Stimulated activated CD4-positive, alpha-beta T cell treated with anti-CD3 and anti-CD28 coated beads, TNF-alpha, amount 100 ng/mL, for 24 hours (primary cell): ENCODE measurements at places on chromosomes 4 and X.

DNA sequence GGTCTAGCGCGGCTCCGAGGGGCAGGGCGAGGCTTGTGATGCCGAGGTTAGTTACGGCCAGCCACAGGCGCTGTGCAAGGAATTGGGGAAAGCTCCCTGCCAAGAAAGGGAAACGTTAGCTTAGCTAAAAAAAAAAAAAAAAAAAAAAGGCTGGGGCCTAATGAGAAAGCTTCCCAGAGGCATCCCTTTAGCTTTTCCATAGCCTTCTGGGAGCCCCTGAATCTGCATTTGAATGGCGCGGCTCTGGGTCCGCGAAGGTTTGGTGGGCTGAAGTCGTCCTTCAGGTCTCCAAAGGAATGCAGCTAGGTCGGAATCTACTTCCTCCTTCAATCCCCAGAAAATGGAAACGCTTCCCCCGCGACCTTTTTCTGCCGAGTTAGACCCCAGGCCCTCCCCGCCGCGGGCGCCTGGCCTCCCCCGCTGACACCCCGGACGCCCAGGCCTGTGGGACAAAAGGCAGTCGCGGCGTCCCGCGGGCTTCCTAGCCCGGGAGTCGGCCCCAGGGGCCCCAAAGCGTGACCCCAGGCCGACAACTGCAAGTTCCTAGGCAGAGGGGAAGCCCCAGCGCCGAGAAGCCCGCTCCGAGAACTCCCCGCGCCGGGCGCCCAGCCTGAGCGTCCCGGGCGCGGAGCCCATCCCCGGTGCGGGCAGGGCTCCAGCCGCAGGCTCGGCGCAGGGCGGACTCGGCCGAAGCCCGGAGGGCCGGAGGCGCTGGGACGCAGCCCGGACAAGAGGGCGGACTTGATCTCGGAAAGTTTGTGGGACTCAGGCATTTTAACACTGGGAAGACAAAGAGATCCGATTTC is 605 bp upstream of the FAT1 start:
- DNase-seq = no peak

DNA sequence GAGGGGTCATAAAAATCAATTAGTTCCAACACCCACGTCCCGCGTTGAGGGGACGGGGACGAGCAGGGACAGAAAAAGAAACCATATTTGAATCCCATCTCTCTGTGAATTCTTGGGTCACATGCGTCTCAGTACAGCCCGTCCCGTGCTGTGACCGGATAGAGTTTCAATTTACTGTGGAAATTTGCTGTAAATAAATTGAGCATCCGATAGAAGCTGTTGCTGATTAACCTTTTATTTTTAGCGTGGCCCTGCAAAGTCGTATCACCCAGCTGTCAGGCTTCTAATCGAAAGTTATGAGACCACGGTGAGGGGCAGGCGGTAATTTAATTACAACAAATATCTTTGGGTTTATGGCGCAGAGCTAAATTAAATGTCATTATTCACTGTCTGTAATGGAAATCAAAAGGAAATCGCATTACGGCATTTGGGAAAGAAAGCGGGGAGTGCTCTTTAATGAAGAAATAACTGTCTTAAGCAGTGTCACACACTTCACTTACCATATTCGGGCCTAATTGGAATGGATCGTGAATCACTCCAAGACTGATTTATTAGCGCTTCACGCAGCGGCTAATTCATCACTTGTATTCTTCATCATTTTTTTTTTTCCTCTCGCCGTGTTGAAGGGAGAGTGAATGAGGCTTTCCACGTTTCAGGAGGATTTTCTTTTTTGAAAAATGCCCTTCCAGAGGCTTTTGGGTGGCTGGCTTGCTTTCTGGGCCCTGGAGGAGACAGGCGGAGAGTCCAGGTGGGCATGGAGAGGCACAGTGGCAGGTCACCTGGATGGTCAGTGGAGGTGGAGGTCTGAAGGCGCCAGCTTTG is 7.3 kb downstream of the SHOX start:
- no peak for DNase-seq

GRCh38 chr4:169925678-169926077 is 100.5 kb downstream of the MFAP3L start:
- no peak for DNase-seq

DNA sequence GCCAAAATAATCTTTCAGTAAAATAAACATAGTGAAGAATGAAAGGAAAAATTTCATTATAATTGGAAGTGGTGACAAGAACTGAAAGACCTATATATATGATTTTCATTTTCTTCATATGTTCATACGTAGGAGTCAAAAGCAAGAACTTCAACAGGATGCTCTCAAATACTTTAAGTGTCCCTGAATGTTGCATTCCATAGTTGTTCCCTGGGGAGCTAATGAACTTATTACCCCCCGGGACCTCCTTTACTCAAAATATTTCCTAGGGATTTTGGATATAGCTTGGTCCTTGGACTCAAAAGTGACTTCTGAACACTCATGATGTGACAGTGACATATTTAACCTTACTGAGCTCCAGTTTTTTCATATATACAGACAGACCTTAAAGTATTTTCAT is 44.9 kb upstream of the NDST4 start:
- DNase-seq = no peak

DNA sequence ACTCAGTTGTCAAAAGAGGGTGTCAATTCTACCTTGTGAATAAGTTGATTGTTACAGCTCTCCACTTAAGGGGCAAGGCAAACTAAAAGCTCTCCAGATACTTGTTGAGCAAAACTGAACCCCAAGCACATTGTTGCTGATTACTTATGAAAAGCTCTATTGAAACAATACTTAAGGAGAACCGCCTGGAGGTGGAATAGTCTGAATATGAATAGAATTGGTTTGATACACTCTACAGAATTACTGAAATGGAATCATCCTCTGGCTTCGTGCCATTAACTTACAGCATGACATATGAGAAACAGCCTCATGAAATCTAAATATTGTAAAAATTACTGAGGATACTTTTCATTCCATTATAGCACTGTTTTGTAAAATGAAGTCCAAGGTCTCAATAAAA is 127.0 kb upstream of the SH3RF1 start:
- DNase-seq = no peak

DNA sequence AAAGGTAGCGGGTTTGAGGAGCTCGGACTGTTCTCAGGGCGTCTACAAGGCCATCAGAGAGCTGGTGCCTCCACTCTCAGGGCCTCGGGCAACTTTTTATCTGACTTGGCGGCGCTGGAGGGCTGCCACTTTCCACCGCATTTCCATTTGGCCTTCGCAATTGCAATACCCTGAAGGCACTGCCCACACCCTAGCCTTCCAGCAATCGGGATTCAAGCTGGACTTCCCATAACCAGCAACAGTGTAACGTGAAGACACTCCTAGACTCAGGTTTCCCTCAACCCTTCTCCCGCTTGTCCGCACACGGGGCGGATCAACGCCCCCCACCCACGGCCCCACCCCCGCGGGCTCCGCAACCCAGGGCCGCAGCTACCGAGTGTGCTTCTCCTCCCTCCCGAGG is 50.2 kb upstream of the BCOR start:
- DNase-seq = no peak

DNA sequence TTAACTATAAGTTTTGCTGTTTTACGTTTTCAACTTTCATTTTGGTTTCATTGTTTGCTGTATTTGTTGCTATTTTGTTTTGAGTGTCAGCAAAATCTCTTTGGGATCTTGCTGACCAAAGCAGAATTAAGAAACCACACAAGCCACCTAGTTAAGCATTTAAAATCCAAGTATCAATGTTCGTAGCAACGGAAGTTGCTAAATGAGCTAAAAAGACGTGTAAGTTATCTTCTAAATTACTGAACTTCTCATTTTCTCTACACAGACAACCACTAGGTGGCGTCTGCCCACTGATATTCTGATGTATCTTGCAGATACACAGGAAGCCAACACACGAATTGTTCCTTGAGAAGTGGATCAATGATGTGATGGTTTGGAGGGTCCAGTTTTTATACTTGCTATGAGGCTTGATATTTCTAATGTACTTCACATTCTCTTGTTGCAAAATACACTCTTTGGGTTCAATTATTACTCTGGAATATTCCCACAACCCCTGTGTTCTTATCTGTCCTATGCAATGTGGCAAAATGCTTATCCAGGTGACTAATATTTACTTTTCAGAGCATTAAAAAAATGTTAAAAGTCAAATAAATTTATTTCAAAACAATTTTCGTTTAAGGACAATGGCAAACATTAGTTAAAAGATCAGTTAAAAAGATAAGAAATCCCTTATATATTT is 250.5 kb downstream of the TECRL start:
- no peak for DNase-seq

- DNase-seq = no peak
Measured at GRCh38 chr4:82585690-82586435, 24.1 kb upstream of the TMEM150C start.

GRCh38 chrX:143466130-143466529 is 51.1 kb downstream of the SPANXN3 start:
- DNase-seq = no peak

DNA sequence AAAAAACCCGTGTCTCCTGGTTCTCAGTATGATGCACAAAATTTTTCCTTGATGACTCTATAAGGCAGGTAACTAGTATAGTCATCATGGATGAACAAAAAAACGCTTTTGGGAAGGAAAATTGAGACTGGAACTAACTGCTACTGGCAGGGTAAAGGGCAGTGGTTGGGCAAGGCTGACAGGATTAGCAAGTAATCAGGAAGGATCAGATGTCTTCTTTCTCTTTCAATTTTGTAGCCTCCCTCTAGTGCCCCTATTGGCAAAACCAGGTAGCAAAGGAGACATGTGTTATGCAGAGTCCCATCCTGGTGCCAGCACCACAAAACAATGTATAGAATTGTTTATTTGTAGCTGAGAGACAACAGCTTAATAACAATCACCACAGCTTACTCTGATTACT is 12.8 kb upstream of the SLITRK4 start:
- DNase-seq = no peak

- no peak for DNase-seq
Measured at GRCh38 chr4:79181190-79181589, 144.7 kb downstream of the NAA11 start.

DNA sequence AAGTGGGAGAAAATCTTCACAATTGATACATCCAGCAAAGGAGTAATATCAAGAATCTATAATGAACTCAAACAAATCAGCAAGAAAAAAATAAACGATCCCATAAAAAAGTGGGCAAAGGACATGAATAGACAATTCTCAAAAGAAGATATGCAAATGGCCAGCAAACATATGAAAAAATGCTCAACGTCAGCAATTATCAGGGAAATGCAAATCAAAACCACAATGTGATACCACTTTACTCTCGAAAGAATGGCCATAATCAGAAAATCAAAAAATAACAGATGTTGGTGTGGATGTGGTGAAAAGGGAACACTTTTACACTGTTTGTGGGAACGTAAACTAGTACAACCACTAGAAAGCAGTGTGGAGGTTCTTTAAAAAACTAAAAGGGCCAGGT is 114.3 kb upstream of the CCSER1 start:
- no peak for DNase-seq

GRCh38 chr4:25970226-25970675 is 56.2 kb downstream of the SMIM20 start:
- DNase-seq = no peak

- DNase-seq = no peak
Measured at GRCh38 chrX:130902446-130902782, 595 bp downstream of the ENOX2 start.
